ENCODE measurements at places on chromosomes 6 and 20. TPM values are rescaled to one million over a fixed set of nuclear protein-coding genes. Genes with fewer than 3 reads are reported as not detected.

OXT gene
- total RNA-seq, result not detected

THEMIS gene
- 72.9 TPM for total RNA-seq

DNA sequence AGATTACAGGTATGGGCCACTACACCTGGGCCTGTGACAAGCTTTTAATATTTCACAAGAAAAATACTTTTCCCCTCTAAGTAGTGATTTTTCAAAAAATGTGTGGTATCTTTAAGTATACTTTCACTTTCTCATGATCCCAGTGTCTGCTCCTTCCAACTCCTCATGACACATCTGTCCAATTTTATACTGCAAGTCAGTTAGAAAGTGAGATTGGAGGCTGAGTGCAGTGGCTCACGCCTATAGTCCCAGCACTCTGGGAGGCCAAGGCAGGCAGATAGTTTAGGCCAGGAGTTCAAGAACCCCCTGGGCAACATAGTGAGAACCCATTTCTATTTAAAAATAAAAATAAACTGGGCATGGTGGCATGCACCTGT, 20.2 kb downstream of the PIM1 start:
- peak; percentile 81 for ATAC-seq
- peak overlapping the region; percentile 71 for H3K27ac ChIP-seq
- peak overlapping the region; percentile 34 for H3K4me3 ChIP-seq
- peaks cover 34% of the 10 kb centered on the region for H3K4me1 ChIP-seq

DNA sequence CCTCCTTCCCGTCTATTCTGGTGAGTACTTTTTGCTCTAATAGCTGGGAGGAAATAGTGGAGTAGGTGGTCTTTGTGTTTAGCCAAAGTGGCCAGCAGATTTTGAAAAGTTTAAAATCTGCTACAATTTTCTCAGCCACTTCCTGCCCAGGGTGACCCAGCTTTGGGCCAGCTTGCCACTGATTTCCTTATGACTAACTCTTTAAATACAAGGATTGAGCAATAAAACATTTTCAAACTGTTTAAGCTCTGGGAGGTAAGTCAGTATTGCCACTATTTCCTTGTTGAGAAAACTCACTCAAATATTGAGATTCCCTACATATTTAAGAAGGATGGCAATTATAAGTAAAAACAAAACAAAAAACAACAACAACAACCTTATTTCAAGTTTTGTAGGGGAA, 54.5 kb downstream of the TRMT11 start:
- no peak overlapping the region for H3K4me3 ChIP-seq
- no peak overlapping the region for H3K27ac ChIP-seq
- H3K36me3 ChIP-seq, result peaks cover 89% of the 10 kb centered on the region

LYRM2 gene
- 30.7 TPM for total RNA-seq

GRCh38 chr6:140051521-140052512, 677.4 kb upstream of the CITED2 start:
- H3K36me3 ChIP-seq, result no peaks in the 10 kb centered on the region
- no peak for ATAC-seq
- peaks cover 12% of the 10 kb centered on the region for H3K27me3 ChIP-seq

DNA sequence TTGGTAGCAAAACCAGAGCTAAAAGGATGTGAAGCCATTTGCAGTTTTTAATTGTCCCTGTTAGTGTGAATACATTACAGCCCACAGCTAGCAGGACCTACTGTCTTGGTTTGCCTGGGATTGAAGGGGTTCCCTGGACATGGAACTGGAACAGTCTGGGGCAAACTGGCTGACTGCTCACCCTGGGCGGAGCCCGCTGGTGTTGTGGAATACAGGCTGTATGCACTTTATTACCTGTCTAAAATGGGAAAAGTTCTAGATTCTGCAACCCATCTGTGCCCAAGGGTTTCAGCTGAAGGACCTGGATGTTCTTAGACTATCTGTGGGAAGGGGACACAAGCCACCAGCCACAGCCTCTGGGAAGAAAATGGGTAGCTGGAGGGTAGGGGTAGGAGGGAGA, 12.2 kb upstream of the CDKN1A start:
- no peaks in the 10 kb centered on the region for H3K27me3 ChIP-seq
- peaks cover 7% of the 10 kb centered on the region for H3K4me1 ChIP-seq
- no peak for ATAC-seq

DNA sequence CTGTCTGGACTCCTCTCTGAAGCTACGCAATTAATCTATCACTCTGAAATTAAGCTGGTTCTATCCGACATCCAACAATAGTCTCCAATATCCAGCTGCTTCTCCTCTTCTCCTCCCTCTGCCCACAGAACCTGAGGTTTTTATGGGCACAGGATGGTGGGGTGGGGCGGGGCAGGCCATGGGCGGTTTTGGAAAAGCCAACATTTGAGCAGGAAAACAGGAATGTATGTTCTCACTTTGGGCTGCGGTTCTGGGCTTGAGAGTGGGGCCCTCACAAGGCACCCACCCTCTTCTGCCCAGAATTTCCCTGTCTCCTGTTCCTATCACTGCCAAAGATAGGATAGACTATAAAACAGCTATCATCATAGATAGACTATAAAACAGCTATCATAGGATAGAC, 1144.2 kb downstream of the EPHA7 start:
- no peaks in the 10 kb centered on the region for H3K27me3 ChIP-seq
- no peaks in the 10 kb centered on the region for H3K4me1 ChIP-seq
- no peak for ATAC-seq

KIAA1586 gene
- total RNA-seq, result 13.9 TPM

ZSCAN31 gene
- 0.63 TPM for total RNA-seq
